ENCODE measurements at places on chromosomes 6 and 20.

- no peak for DNase-seq
Measured at GRCh38 chr6:37673436-37673835, 24.2 kb downstream of the MDGA1 start.

- DNase-seq = no peak
Measured at GRCh38 chr20:2171266-2171790, 69.7 kb downstream of the STK35 start.

- no peak for DNase-seq
Measured at GRCh38 chr20:17704589-17705317, 5.0 kb downstream of the BANF2 start.

GRCh38 chr6:70219943-70220613, 82.8 kb downstream of the COL9A1 start:
- DNase-seq = no peak

- DNase-seq = no peak
Measured at GRCh38 chr6:104526376-104526775, 333.3 kb downstream of the HACE1 start.

DNA sequence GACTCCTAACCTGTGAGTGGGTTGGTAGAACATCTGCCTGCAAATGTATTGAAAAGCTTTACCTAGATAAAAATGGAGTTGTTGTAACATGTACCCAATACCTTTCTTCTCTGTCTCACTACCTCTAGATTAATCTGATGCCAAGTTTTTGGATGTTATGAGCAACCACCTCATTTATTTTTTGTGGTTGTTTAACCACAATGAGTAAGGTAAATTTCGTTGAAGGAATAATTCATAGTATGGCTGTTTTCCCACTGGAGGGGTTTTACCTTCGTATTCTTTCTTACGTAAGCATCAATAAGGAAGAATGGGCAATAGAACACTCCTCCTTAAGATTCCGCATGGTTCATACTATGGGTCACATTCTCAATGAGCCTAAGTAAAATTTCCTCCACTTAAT, 165.4 kb downstream of the CDH26 start:
- DNase-seq = no peak

DNA sequence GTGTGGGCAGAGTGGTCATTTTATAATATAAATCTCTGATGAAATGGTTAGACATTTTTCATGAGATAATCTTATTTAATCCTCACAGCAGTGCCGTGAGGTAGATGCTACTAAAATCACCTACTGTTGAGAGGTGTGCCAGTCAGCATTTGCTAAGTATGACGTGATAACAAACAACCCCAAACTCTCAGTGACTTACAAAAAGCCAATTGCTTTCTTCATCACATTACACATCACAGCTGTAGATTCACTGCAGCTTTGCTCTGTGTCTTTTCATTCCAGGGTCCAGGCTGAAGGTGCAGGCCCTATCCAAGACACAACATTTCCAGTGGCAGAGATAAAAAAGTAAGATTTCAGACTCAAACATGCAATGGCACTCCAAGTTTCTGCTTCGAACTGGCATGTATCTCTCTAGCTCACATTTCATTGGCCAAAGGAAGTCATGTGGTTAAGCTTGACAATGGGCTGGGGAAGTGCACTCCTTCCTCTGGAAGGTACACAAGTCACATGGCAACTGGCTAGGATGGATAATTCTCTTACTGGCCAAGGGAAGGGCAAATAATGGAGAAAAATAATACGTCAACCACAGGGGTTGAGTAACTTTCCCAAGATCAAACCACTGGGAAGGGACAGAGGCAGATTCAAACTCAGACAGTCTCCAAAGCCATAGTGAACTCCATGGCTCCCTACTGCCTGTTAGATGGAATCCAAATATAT, 69.5 kb upstream of the EPB41L1 start:
- no peak for DNase-seq

DNA sequence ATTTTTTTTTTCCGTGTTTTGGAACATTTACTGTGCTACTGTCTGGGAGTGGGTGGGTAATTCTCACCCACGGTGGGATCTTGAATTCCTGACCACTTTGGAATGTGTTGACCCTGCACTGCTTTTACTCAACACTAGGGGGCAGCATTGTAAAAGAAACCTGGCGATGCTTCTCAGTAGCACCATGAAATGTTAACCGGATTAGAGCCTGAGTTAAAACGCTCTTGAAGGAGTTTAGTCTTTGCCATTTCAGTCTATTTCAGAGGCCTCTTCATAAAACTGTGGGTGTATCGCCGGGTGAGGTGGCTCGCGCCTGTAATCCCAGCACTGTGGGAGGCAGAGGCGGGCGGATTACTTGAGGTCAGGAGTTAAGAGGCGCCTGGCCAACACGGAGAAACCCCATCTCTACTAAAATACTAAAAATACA, 114.4 kb upstream of the PRND start:
- DNase-seq = peak; percentile 77

- DNase-seq = no peak
Measured at GRCh38 chr6:37966801-37967200, 147.3 kb downstream of the ZFAND3 start.

GRCh38 chr6:106446287-106446885, 85.9 kb downstream of the CRYBG1 start:
- DNase-seq = no peak

- no peak for DNase-seq
Measured at GRCh38 chr6:1810880-1811279, 201.2 kb downstream of the FOXC1 start.

GRCh38 chr6:63640062-63640461, 4.5 kb downstream of the PHF3 start:
- DNase-seq = no peak

DNA sequence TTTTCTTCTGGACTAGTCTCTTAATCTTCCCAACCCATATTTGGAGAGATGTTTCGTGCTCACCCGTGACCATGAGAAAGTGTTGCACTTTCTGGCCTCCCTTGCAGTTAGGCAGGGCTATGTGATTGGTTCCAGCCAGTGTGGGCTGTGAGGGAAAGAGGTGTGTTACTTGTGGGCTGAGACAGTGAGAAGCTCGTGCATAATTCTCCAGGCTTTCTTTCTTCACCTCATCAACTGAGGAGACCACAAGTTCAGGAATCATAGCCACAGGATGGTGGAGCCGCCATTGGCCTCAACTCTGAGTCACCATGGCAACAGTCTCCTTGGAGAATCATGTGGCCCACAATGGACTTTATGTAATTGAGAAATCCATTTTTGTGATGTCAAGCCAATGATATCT, 57.5 kb upstream of the FUCA2 start:
- DNase-seq = no peak

DNA sequence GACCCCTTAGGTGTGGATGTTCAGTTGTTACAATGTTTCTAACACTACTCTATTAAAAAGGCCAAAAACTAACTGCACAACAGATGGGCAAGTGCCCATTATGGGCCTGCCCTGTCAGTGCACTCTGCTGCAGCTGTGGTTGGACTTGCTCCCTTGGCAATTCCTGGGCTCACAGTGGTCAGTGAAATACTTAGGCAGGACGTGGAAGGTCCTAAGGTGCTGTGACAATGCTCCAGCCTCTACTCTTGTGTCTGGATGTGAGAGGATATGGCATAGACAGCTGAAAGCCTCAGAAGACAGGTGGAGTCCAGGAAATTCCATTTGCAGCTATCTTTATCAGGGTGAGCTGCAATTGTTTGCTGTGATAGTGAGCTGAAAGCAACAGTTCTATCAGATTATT, 136.5 kb upstream of the OLIG3 start:
- DNase-seq = no peak

DNA sequence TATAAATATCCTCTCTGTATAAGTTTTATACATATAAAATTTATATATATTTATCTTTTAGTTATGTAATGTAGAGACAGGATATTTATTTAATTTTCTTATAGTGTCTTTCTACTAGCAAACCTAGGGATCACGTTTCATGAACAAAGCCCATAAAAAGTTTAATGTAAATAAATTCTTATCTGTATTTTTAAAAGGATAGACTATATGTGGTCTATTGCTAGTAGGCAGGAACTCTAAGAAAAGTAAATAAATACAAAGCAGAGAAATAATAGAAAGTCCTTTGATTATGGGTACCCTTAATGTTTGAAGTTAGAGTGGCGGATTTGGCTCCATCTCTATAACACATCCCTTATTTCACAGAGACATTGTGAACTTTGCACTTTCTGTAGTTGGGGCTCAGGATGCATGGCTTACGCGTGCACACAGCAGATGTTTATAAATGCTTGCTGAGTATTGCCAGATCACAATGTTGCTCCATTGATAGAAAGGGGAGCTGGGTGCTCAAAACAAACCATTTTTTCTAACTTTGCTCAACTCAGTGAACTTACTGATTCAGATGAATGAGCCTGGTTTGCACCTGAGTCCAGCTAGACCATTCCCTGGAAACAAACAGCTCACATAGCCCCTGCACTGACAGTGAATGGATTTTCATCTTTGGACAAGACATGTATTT, 179.1 kb downstream of the SYNE1 start:
- DNase-seq = no peak

GRCh38 chr6:47897247-47897646, 115.4 kb downstream of the OPN5 start:
- no peak for DNase-seq

- DNase-seq = peak; percentile 85
Measured at GRCh38 chr6:11317885-11318771, 85.7 kb upstream of the NEDD9 start.

DNA sequence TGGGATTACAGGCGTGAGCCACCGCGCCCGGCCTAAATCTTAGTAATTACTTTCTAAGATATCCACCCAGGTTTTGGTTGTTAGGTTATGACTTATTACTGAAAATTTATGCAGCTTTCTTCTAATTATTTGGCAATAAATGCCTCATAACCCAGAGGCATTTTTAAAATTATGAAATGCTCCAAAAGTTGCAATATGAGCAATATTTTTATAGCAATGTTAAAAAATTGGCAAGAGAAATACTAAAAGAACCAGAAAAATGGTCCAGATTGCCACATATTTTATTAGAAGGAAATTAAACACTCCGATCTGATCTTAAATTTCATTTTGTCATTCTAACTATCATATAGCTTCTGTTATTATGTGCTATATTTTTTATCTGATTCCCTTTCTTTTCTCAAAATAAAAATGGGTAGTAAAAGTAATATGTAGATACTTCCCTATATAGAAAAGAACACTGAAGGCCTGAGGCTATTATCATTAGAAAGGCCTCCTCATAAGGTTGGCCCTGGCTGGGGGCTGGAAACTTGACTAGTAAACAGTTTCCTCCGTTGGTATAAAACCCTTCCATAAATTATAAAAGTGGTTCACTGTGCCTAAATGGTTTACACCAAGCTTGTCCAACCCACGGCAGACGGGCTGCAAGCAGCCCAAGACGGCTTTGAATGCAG, 22.1 kb downstream of the BLOC1S5 start:
- no peak for DNase-seq

DNA sequence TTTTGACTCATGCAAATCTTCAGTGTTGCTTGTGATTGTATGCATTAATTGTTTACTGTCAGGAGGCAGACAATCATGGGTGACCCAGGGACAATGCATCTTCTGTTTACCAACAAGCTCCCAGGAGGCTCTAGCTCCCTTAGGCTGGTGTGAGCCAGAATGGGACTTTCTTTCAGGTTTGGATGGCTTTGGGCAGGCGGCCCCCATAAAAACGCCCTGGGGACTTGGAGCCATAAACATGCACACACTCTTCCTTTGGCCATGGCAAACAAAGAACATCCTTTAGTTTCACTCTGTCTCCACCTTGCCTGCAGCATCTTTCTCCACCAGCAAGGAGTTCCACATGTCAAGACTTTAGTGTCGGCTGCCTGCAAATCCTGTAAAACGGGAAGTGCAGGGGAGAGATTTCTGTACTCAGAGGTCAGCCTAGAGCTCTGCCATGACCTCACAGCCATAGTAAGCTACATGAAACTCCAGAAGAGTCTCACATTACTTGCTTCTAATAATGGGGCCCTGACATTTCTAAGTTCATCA, 127.6 kb downstream of the MAP3K7 start:
- DNase-seq = no peak

DNA sequence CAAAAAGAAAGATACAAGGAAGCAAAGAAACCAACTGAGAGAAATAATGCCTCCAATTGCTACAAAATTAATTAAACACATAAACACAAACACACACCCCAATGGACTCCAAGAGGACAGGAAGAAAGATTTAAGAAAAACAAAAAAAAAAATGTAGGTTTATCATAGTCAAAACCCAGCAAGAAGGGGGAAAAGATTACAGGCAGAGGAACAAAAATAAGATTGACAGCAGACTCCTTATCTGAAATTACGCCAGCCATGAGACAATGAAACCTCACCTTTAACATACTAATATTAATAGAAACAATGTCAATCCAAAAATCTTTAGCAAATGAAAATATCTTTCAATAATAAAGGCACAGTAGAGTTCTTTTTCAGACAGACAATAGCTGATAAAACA, 155.8 kb downstream of the RNGTT start:
- DNase-seq = no peak

DNA sequence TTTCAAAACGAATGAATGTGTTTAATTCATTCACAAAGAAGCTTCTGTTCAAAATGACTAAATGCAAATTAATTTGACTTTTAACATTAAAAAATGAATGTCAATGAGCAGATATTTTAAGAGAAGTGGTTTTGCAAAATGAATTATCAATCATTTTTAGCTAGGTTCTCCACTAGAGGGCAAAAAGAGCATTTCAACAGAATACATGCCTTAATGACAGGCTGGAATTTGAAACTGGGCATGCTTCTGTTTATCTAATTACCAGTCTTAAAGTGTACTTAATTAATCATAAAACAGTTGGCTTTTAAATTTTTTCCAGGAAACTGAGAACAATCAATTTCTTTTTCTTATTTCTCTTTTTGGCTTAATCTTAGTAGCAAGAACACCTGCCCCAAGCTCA, 63.8 kb upstream of the TINAG start:
- DNase-seq = peak; percentile 22

DNA sequence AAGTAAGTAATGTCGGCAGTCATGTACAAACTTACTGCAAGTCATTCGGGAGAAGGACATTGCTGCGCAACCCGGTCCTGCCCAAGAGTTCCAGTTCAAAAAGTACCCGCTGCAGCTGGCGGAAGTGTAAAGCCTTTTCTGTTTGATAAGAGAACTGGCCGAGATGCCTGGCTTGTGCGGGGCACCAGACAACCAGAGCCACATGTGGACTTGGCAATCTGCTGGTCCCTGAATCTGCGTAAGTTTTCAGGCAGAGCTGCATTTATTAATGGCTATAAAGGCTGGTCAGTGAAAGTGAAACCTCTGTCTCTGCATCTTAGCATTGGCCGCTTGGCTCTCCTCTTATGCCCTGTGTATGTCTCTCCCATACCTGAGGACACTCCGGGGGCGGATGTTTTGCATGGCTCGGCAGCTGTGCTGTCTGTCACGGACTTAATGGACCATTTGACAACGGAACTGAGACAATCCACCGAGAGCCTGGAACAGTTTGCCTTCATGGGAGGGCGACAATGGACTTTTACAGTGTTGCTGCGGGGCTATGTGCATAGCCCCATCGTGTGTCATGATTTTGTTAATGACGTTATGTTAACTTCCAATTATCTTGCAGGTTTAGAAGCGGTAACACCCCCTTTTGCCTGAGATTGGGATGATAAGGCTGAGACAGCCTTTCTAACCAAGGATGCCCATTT, 19.8 kb upstream of the RGS17 start:
- DNase-seq = no peak

- no peak for DNase-seq
Measured at GRCh38 chr6:90119618-90120017, 177.0 kb downstream of the BACH2 start.

Data from mesendoderm (in vitro differentiated cells).